Endodermal cell (in vitro differentiated cells): ENCODE measurements at places on chromosomes 5 and 9. TPM values are rescaled to one million over a fixed set of nuclear protein-coding genes. Genes with fewer than 3 reads are reported as not detected.
A peak's percentile ranks its signal among the peaks of the same experiment; 100 is the strongest.

Gene LCN6
- not detected in 3 replicates for total RNA-seq

- no peak overlapping the region for H3K4me3 ChIP-seq
- peaks cover 3% of the 10 kb centered on the region for H3K4me1 ChIP-seq
- H3K36me3 ChIP-seq, result no peaks in the 10 kb centered on the region
- DNase-seq, result no peak
- H3K27ac ChIP-seq, result no peak overlapping the region
- no peaks in the 10 kb centered on the region for H3K27me3 ChIP-seq
Observed at GRCh38 chr9:22206833-22207232, 197.7 kb upstream of the CDKN2B start.

DNA sequence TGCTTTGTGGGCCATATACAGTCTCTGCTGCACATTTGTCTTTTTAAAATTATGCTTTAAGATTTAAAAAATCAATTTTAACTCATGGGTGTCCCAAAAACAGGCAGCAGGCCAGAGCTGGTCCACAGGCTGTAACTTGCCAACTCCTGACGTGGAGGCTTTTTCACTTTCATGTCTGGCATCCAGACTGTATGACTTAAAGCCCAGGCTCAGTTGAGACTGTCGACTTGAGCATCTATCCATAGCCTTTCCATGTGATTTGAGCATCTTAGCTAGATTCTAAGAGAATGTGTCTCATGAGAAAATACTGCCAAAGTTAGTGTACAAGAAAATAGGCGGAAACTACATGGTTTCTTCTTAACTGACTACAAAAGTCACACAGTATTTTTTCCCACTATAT is 559.0 kb upstream of the TUSC1 start:
- H3K36me3 ChIP-seq, result no peaks in the 10 kb centered on the region
- no peaks in the 10 kb centered on the region for H3K27me3 ChIP-seq
- H3K4me1 ChIP-seq, result no peaks in the 10 kb centered on the region
- no peak overlapping the region for H3K27ac ChIP-seq
- DNase-seq, result no peak

DNA sequence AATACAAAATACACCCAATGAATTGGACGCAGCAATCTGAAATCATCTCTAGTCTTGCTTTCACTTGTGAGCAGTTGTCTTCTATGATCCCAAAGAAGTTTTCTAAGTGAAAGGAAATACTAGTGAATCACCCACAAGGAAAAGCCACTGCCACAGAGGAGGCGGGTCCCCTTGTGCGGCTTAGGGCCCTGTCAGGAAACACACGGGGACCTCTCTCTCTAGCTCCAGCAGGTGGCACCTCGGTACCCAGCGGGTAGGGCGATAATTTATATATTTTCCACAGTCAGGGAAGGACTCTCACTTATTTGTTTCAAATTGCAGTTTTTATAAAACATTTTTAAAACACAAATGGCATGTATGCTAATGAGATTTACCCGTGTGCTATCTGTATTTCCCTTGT is 417.1 kb downstream of the KDM4C start:
- H3K4me1 ChIP-seq, result no peaks in the 10 kb centered on the region
- H3K27me3 ChIP-seq, result no peaks in the 10 kb centered on the region
- H3K27ac ChIP-seq, result no peak overlapping the region
- peak; percentile 63 for DNase-seq
- peaks cover 28% of the 10 kb centered on the region for H3K36me3 ChIP-seq

DNA sequence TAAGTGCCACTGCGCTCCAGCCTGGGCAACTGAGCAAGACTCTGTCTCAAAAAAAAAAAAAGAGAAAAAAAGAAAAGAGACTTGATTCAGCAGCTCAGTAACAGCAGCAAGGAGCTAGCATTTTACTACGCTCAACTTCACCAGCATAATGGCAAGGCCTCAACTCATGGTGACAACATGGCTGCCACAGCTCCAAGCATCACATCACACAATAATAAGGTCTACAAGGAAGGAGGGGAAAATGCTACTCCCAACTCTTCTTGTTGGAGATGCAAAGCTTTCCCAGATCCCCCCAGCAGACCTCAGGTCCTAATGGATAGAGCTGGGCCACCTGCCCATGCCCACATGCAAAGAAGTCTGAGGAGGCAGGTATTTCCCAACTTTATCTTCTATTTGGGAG is 86.2 kb upstream of the RAPGEF1 start:
- H3K36me3 ChIP-seq, result no peaks in the 10 kb centered on the region
- H3K4me3 ChIP-seq, result no peak overlapping the region
- no peaks in the 10 kb centered on the region for H3K4me1 ChIP-seq
- no peaks in the 10 kb centered on the region for H3K27me3 ChIP-seq
- DNase-seq, result no peak

Gene ANKRD18B
- total RNA-seq, result 5.2 and 6.7 TPM in 2 replicates

GRCh38 chr9:136204838-136205706 is at the start of gene LHX3:
LHX3 (minus strand) TSS chr9:136205128; CDS start chr9:136205012, 116 bp downstream.
- peak; percentile 86 for DNase-seq
- H3K27ac ChIP-seq, result no peak within 1 kb of the TSS
- no peak within 1 kb of the TSS for H3K4me3 ChIP-seq
- H3K36me3 ChIP-seq, result no peaks in the 10 kb centered on the region
- H3K4me1 ChIP-seq, result no peaks in the 10 kb centered on the region
- peaks cover 59% of the 10 kb centered on the region for H3K27me3 ChIP-seq

DNA sequence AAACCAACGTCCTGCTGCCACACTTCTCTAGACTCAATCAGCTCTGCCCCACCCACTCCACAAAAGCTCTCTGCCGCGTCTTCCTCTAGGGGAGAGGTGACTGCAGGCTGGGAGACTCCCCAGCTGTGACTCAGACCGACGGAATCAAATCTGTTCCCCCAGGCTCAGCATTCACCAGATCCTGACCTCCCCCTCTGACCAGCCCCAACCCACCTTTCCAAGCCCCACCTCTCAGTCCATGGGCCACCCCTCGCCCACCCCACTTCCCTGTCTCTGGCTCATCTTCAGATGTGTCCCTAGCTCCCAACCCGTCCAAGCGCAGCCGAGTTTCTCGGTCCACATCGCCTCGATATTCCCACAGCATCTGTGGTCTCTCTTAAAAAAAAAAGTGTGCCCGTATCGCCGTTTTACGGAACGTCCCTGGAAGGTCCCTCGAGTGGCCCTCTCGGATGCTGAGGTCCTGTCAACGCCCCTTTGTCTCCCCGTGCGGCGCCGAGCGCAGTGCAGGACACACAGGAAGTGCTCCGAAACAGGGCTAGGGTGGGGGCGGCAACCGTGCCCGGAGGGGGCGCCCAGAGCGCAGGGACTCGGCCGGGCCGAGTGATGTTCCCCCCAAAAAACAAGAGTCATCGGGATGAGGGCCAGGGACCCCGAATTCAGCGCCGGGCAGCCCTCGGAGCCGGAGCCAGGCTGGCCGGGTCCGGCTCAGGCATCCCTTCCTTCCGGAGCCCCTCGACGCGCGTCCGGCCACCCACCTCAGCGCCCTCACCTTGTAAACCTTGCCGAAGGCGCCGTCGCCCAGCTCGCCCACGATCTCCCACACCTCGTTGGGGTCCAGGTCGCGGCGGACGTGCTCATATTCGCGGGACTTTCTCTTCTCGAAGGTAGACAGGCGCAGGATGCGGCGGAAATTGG is 649 bp downstream of the STK10 start:
- no peaks in the 10 kb centered on the region for H3K27me3 ChIP-seq
- no peak overlapping the region for H3K27ac ChIP-seq
- DNase-seq, result peak; percentile 86
- H3K36me3 ChIP-seq, result no peaks in the 10 kb centered on the region
- peak overlapping the region; percentile 89 for H3K4me3 ChIP-seq

- H3K27me3 ChIP-seq, result no peaks in the 10 kb centered on the region
- H3K36me3 ChIP-seq, result no peaks in the 10 kb centered on the region
- H3K27ac ChIP-seq, result no peak overlapping the region
Observed at GRCh38 chr5:2047341-2047927, 164.7 kb upstream of the IRX4 start.

DNA sequence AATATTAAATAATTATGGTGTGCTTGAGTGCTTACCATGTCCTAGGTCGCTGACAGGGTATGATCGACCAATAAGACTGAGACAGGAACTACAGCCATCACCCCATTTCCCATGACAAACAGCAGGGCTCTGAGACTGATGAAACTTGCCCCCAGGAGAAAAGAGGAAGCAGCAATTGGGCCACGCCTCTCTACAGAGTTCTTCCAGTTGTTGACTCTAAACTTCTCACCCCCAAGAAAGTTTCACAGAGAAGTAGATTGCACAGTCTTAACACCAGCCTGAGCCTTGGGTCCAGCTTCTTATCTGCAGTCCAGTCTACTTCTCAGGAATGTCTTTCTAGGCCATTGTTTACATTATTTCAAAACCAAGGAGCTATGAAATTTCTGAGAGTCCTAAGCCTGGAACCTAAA is 182.2 kb upstream of the ANKRD55 start:
- H3K36me3 ChIP-seq, result no peaks in the 10 kb centered on the region
- H3K4me3 ChIP-seq, result no peak overlapping the region
- no peak for DNase-seq
- H3K4me1 ChIP-seq, result no peaks in the 10 kb centered on the region

GRCh38 chr5:168765086-168765550 is 185.9 kb upstream of the PANK3 start:
- H3K27me3 ChIP-seq, result no peaks in the 10 kb centered on the region
- H3K4me1 ChIP-seq, result no peaks in the 10 kb centered on the region
- H3K4me3 ChIP-seq, result no peak overlapping the region
- DNase-seq, result no peak
- H3K27ac ChIP-seq, result no peak overlapping the region

DNA sequence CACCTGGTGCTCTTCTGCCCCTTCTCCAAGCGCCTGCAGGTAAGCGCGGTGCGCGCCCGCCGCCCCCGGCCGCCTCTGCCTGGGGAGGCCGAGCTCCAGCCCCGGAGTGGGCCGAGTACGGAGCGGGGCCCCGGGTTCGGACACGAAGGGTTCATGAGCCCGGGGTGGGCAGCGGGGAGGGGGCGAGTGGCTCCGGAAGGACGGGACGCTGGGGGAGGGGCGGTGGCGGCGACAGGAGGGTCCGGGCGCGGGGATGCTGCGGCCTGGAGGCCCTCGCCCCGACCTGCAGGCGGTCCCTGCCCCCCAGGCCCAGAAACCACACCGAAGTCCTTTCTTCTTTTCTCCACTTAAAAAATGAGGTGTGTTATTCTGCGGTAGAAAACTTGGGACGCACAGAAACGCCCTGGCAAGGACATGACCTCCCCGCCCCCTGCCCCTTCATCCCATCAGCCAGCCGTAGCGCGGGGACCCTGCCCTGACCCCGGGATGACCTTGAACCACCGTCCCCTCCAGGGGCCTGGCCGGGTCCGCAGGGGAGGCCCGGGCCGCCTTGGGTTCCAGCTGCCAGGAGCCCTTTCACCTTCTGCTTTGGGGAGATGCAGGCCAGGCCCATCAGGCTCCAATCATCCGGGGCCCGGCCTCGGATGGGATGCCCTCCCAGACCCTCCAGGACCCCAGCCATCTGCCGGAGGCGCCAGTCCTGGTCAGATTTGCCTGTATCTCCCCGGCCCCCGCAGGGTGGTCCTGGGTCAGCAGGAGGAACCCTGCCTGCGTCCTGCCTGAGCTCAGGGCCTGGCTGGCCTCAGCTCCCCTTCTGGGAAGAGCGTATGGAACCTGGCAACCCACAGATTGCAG is 545 bp downstream of the DIPK1B start:
- H3K27ac ChIP-seq, result no peak overlapping the region
- H3K27me3 ChIP-seq, result peaks cover 17% of the 10 kb centered on the region
- DNase-seq, result peak; percentile 68

Gene ZFP2
- total RNA-seq, result 1.3 and 3.3 TPM in 2 replicates

DNA sequence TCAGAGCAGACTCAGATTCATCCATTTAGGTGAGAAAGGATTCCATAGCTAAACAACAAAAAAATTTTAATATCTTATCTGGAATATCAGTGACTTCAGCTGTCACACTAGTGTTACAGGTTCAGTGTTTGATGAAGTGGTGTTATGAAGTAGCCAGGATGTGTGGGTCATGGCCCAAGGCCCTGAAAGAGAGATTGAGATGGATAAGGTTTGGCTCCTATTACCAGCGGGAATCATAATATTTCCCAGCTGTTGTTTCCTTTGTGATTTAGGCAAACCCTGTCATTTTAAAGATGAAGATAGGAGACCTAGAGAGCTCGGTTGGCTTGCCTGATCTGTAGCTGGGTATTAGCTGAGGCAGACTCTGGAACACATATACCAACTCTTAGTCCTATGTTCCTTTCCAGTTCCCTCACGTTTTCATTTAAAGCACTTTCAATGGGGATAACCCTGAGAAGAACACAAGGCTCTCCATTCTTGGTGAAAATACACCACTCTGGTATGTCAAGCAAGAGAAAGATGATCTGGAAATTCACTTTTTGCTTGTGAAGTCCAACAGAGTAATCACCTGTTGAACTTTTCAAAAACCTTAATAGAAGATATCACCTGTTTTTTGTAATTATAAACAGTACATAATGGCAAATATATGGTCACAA is 54.8 kb downstream of the SV2C start:
- no peaks in the 10 kb centered on the region for H3K4me1 ChIP-seq
- no peaks in the 10 kb centered on the region for H3K36me3 ChIP-seq
- no peaks in the 10 kb centered on the region for H3K27me3 ChIP-seq

DNA sequence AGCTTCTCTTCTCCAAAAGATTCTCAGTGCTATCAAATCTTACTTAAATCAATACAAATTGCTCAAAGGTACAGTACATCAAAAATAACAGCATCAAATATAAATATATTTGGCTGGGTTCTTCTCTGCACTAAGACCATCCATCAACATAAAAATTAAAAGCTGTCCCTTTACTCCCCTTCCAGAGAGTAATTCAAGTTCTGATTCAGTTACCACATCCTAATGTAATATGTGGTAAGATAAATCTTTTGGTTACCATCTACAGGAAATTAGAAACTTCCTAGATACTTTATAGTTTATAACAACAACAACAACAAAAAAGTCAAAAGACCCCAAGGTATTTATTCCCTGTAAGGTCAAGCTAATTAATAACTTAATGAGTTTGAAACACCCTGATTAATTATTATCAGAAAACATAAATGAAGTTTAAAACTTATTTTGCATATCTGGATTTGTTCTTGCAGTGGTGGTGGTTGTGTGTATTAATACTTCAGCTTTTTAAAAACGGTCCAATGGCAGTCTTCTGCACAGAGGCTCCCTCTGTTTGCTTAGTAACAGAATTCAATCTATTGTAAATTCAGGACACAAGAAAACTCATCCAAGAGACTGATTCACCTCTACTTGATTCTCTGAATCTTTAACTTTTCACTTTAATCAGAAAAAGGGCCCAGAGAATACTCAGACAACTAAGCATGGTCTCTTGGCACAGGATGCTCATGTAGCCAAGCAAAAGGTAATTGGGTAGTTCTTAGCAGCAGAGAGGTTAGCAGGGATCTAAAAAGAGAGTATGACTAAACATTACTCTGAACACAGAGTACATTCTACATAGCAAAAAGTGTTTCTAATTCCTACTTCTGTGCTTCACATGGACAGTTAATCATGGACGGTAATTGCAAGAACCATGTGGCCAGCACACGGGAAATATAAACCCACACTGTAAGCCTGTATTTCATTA is 20.1 kb downstream of the DIAPH1 start:
- DNase-seq, result no peak
- no peaks in the 10 kb centered on the region for H3K27me3 ChIP-seq
- H3K27ac ChIP-seq, result no peak overlapping the region
- peaks cover 11% of the 10 kb centered on the region for H3K36me3 ChIP-seq
- H3K4me3 ChIP-seq, result no peak overlapping the region
